ENCODE measurements at places on chromosomes 13 and 19.
A peak's percentile ranks its signal among the peaks of the same experiment; 100 is the strongest.

DNA sequence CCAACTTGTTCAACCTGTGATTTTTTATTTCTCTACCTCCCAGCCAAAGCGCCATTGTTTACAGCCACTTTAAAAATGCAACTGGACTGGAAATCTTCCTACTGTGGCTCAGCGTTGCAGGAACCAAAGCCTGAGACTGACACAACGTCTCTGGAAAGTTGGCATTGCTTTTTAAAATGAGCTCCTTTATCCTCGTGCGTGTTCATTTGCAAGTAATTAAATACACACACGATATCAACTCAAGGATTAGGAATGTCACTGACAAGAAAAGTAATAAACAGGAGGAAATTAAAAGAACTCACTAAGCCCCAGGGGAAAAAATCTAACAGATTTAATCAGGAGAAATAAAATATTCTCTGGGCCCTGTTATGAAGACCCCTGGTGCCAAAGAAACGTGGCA is 184.6 kb upstream of the IRS2 start:
- DNase-seq = no peak
- H3K27me3 ChIP-seq = no peaks in the 10 kb centered on the region
- no peak overlapping the region for H3K4me3 ChIP-seq
- H3K27ac ChIP-seq = no peak overlapping the region
- H3K4me1 ChIP-seq = no peaks in the 10 kb centered on the region

DNA sequence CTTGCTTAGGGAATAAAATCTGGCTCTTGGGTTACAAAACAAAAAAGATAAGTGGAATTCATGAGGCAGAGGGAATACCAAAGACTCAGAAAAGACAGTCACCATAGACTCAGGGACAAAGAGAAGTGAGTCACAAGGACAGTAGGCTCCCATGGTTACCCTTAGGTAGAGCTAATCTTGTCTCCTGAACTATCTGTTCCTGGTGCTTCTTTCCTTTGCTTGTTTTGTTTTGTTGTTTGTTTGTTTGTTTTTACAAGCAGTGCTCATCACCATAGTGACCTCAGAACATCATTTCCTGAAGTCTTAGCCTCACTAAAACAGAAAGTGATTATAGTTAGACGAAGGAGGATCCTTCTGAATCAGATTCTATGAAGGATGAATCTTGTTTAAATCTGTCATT is 142.3 kb upstream of the SOX21 start:
- H3K4me3 ChIP-seq = no peak overlapping the region
- no peaks in the 10 kb centered on the region for H3K36me3 ChIP-seq
- no peaks in the 10 kb centered on the region for H3K4me1 ChIP-seq
- H3K27ac ChIP-seq = no peak overlapping the region
- no peak for DNase-seq

GRCh38 chr19:20503476-20503875 is 62.1 kb downstream of the ZNF737 start:
- no peak for DNase-seq
- H3K27me3 ChIP-seq = no peaks in the 10 kb centered on the region
- H3K27ac ChIP-seq = no peak overlapping the region
- H3K4me3 ChIP-seq = no peak overlapping the region
- no peaks in the 10 kb centered on the region for H3K4me1 ChIP-seq
- H3K36me3 ChIP-seq = no peaks in the 10 kb centered on the region

DNA sequence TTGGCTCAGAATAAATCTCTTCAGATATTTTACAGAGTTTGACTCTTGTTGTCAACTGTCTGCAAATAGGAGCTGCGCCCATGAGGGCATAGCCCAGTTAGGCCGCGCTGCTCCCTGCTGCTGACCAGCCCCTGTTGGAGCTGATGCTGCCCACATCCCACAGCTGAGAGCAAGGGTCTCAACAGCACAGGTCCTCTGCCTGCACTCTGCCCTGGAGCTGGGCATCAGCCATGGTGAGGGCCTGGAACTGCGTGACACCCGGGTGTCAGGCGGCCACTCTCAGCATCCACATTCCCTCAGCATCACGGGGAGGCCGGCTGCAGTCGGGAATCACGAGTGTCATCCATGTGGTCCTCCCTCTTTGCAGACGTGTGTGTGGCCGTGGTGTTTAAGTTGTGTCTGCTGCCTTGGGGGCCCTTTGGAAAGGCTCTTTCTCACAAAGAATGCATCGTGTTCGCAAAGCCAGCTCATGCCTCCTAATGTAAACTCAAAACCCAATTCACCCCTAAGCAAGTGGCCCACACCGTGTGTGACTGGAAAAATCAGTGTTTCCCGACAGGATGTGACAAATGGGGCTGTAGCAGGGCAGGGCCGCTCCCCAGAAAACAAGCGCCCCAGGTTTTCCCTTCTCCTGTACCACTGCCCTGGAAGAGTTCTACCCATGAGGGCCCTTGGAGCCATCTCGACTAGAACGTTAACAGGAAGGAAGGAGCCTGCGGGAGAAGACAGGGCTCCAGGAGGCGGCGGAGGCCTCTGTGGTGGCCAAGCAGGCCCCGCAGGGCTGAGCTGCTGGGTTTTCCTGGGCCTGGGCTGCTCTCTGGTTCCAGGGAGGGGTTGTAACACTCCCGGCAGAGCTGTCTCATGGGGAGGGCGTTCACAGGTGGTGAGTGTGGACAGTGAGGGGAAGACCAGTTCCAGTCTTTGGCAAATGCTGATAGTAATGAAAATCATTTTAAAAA is 20.3 kb downstream of the ATP11A start:
- H3K27me3 ChIP-seq = no peaks in the 10 kb centered on the region
- peaks cover 1% of the 10 kb centered on the region for H3K36me3 ChIP-seq
- H3K4me3 ChIP-seq = no peak overlapping the region
- peaks cover 12% of the 10 kb centered on the region for H3K4me1 ChIP-seq
- no peak overlapping the region for H3K27ac ChIP-seq

- no peak for DNase-seq
- no peaks in the 10 kb centered on the region for H3K36me3 ChIP-seq
- H3K27me3 ChIP-seq = no peaks in the 10 kb centered on the region
- H3K27ac ChIP-seq = no peak overlapping the region
Observed at GRCh38 chr13:104854007-104854406, 1681.5 kb downstream of the EFNB2 start.

GRCh38 chr13:71801781-71802180 is 65.2 kb downstream of the DACH1 start:
- no peak overlapping the region for H3K4me3 ChIP-seq
- H3K36me3 ChIP-seq = no peaks in the 10 kb centered on the region
- no peaks in the 10 kb centered on the region for H3K4me1 ChIP-seq

- no peaks in the 10 kb centered on the region for H3K27me3 ChIP-seq
- H3K27ac ChIP-seq = no peak overlapping the region
- H3K36me3 ChIP-seq = no peaks in the 10 kb centered on the region
Observed at GRCh38 chr13:67117010-67117550, 113.1 kb downstream of the PCDH9 start.

DNA sequence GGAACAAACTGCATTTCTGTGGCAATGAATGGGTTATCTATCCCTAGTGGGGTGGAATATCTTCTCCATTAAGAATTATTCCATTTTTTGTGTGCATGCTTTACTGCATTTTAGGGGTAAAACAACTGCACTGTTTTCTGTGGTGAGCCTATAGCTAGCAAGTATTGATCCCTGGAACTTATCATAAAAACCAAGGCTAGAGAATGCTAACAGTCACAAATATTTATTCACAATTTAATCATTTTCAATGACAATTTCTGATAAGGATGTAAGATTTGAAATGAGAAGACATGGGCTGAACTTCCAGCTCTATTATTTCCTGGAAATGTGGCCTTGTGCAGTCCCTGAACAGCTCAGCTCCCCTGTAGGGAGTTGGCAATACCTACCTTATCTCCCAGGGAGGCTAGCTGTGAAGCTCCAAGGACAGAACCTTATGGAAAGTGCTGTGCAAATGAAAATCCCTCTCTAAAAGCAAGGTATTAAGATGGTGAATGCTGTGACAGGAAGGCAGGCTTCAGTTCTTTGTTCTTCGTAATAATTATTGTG is 51.5 kb upstream of the FAM216B start:
- no peak overlapping the region for H3K27ac ChIP-seq
- H3K27me3 ChIP-seq = no peaks in the 10 kb centered on the region
- no peak for DNase-seq
- H3K4me1 ChIP-seq = no peaks in the 10 kb centered on the region

DNA sequence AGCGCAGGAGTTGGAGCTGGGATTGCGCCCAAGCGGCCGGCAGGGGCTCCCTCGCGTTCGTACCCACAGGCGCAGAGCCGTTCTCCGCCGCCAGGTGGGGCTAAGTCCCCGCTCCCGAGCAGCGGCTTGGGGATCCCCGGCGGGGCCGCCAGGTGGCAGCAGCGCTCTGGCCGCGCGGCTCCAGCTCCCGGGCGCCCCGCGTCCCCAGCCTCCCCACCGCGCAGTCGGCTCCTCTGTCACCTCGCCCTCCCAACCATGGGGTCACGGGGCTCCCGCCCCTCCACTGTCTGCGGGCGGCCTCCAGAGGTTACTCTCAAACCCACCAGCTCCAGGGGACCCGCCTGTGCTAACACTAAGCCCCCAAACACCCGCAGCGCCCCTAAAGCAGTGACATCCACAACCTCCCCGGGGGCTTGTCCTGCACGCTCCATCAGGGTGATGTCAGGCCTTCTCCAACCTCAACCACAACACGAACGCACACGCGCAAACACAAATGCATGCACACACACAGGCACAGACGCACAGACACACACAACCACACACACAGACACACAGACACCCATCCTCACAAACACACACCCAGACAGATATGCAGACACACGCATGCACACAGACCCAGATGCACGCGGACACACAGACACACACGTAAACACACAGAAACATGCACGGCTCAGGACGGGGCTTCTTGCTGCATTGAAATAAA is 18.4 kb upstream of the KCTD15 start:
- H3K27me3 ChIP-seq = peaks cover 29% of the 10 kb centered on the region
- peak; percentile 89 for DNase-seq
- peaks cover 3% of the 10 kb centered on the region for H3K4me1 ChIP-seq
- no peaks in the 10 kb centered on the region for H3K36me3 ChIP-seq

Measured in activated B cell treated with CpG ODN at 0.5 μM for 24 hours (primary cell).